NCI-H1694 (cell line): ENCODE measurements at places on chromosomes 6 and 20.

- DNase-seq = no peak
These were observed 52.4 kb downstream of the SCAND1 start for GRCh38 chr20:35901678-35902544.

DNA sequence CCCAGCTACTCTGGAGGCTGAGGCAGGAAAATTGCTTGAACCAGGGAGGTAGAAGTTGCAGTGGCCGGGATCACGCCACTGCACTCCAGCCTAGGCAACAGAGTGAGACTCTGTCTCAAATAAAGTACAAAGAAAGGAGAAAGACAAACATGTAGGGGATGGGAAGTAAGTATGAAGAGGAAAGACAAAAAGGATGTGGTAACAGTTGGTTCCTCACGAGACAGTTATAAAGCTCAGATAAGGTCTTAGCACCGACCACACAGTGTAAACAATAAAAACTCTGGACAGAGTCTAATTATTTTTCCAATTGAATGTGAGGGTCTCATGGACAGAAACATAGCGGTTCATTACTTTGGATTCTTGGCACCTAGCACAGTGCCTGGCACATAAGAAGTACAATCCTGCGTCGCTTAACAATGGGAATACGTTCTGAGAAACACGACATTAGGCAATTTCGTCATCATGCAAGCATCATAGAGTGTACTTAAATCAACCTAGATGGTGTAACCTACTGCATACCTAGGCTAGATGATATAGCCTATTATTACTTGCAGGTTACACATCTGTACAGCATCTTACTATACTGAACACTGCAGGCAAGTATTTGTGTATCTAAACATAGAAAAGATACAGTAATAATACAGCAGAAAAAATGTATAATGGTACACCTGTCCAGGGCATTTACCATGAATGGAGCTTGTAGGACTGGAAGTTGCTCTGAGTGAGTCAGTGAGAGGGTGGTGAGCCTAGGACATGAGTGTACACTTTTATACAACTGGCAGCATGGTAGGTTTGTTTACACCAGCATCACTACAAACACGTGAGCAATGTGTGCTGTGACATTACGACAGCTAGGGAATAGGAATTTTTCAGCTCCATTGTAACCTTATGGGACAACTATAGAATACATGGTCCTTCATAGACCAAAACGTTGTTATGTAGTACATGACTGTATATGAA, 38.2 kb downstream of the MBOAT1 start:
- DNase-seq = no peak

DNA sequence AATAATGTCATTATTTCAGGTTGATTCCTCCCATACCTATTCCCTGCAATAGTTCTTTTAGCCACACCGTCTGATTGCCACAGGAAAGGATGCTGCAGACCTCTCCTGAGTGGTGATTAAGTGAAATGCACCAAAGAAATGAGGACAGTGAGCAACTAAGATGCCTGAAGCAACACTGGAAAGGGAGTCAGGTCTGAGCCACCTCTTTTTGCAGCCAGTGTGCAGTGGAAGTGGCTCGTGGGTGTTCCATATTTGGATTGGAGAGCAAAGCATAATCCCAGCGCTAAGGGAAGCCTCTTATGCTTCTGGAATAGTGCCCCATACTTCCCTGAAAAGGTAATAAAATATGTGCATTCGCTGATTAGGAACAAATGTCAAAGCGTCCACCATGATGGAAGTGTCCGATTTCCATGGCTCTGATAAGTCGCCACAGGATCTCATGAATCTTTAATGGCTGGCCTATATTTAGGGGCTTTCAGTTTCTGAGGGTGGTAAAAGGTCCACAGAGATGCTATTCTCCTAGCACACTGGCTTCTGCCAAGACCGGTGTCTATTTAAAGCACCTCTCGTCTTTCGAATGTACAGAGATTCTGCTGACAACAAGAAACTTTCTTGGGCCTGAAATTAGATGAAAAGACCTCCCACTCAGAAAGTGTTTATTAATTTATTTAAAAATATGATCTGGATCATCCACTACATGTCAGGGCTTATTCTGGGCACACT, 253.9 kb downstream of the SLC24A3 start:
- no peak for DNase-seq

DNA sequence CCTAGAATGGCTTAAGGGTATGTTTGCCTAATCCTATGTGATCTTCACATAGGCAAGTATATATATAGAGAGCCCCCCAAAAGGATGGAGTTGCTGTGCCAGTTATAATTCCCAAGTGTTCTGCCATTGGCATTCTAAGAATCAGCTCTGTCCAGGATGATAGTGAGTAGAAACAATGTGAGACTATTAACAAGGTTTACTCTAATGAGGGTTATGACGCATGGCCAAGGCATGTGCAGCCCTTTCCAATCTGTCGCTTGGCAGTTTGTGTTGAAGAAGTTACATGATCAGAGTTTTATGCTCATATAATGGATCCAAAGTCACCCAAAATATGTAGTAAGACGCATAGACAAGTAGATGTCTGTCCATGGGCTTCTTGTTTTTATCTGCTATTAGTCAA, 33.6 kb downstream of the VGLL2 start:
- DNase-seq = no peak

DNA sequence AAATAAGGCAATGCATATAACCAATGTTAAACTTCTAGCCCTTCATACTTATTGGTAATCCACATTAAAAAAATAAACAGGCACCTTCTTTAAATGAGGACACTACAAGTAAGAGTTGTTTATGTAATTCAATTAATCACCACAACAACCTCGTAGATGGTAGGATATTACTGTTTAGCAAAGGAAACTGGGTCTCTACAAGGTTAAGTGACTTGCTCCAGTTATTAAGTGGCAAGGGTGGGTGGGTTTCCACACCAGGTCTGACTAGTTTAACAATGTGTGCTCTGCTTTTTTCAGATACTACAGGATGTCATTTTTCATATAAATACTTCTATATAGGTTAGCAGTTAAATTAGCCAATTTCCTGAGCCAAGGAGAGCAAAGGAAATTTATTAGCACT, 129.1 kb downstream of the MAN1A1 start:
- no peak for DNase-seq

- peak; percentile 57 for DNase-seq
These were observed 48.4 kb downstream of the USP49 start for GRCh38 chr6:41846666-41847237.

- DNase-seq = no peak
These were observed 8.5 kb upstream of the SIM1 start for GRCh38 chr6:100473182-100473581.

DNA sequence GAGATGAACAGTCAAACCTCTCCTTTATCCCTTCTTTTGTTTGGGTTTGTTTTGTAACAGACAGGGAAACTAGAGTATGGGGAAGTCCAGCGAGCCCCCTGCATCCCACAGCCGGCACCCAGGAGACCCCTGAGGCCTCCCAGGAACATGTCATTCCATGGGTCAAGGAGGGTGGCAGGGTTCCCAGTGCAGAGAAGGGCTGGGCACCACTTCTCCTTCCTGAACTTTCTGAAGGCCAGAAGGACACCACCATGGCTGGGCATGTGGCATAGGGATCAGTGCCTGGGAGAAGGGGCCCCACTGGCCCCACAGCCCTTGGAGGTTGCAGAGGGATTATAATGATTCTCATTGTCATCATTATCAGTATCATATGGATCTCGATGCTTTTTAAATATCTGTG, 13.9 kb upstream of the CST7 start:
- DNase-seq = no peak

DNA sequence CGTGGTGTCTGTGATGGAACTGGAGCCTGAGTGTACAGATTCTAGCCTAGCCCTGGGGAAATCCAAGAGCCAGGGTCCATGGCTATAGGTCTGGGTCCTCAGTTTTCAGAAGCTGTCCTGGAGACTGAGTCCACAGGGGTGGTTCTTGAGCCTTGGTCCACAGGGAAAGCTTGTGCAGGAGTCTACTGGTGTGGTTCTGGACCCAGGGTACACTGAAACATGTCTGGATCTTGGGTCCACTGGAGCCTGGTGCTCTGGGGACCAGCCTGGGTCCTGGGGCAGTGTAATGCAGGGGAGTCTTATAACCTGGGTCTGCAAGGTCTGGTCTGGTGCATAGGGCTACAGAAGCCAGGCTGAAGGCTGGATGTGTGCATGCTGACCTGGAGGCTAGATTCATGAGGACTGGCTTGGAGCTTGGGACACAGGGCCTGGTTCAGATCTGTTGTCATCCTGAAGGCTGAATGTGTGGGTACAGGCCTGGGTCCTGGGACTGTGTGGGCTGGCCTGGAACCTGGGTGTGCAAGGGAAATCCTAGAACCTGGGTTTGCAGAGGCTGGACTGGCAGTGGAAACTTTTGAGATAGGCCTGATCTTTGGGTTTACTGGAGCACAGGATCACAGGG, 5.5 kb downstream of the CST9L start:
- no peak for DNase-seq

GRCh38 chr6:105021399-105021798, 64.5 kb downstream of the LIN28B start:
- no peak for DNase-seq

DNA sequence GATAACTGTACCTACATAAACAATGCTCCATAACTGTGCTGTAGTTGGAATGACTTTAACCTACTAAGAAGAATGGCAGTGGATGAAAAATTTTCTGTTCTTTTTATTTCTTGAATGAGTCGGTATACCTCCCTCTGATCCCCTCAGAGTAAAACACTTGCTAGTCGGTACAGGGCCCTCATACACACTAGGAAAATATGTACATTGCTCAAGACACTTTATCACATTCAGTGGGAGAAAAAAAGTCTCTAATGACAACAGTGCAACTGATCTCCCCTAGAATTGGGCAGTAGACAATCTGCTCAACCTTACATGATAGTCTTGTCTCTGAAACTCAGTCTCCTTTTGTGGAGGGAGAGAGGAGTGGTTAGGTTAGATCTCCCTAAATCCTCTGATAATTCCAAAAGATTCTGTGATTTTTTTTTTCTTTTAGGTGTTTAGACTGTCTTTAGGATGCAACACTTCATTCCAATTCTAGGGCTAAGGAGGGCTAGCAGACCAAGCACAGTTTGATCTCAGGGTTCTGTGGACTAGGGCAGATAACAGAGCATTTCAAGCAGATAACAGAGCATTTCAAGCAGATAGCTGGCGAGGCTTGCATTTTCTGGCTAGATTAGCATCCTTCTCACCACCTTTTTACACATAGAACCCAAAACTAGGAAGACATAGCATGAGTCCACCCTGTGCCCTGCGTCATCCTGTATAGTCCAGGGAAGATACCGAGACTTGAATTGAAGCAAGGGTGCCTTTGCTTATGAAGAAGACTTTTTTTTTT, 100.3 kb upstream of the TNFAIP3 start:
- no peak for DNase-seq

- DNase-seq = no peak
These were observed 374.8 kb upstream of the EPHA7 start for GRCh38 chr6:93794166-93794565.

DNA sequence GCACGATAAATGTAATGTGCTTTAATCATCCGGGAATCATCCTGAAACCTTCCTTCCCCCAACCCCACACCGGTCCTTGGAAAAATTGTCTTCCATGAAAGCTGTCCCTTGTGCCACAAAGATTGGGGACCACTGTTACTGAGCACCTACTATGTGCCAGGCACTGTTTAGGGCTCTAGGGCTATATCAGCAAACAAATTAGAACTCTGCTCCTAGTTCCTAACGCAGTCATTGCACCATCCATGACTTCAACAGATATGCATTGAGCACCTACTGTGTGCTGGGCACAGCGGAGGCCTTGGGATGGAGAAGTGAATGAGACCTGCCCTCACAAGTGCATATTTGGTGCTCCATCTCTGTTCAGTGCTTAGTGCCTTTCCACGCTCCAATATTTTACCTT, 50.3 kb upstream of the BLCAP start:
- DNase-seq = no peak

DNA sequence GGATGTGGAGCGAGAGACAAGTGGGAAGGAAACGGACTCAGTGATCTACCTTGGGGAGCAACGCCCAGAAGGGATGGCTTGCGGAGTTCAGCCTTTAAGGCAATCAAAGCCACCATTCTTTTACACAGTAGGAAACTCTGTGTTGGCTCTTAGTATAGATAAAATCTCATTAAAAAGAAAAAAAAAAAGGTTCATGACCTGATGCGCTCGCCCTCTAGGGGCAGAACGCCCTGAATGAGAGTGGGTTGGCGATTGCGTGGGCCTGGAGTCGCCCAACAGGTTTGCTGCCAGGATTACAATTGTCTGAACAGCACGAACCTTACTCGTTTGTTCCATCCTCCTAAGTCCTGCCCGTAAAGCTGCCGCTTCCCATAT, 1.2 kb downstream of the TPD52L1 start:
- DNase-seq = no peak

- no peak for DNase-seq
These were observed 31.7 kb downstream of the WRNIP1 start for GRCh38 chr6:2796861-2797260.

- DNase-seq = no peak
These were observed 59.6 kb upstream of the TTPAL start for GRCh38 chr20:44415833-44416715.

DNA sequence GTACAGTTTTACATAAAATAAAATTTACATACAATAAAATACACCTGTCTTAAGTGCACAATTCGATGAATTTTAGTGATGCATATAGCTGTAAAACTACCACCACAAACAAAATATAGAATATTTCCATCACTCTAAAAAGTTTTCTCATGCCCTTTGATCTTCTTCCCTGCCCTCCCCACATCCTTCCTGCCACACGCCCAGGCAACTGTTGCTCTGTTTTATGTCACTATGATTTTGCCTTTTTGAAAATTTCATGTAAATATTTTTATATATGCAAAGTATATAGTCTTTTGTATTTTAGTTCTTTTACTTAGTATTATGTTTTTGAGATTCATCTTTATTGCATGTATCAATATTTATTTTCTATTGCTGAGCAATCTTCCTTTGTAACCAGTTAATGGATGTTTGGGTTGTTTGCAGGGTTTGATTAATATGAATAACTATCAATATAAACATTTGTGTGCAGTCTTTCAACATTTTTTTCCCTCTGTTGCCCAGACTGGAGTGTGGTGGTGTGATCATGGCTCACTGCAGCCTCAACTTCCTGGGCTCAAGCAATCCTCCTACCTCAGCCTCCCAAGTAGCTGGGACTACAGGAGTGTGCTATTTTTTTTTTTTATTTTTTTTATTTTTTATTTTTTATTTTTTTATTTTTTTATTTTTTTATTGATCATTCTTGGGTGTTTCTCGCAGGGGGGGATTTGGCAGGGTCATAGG, 23.8 kb upstream of the SAMHD1 start:
- DNase-seq = no peak
